ENCODE measurements at places on chromosomes 6 and 20.

GRCh38 chr20:63345328-63346100, 15.6 kb downstream of the CHRNA4 start:
- no peak for DNase-seq

DNA sequence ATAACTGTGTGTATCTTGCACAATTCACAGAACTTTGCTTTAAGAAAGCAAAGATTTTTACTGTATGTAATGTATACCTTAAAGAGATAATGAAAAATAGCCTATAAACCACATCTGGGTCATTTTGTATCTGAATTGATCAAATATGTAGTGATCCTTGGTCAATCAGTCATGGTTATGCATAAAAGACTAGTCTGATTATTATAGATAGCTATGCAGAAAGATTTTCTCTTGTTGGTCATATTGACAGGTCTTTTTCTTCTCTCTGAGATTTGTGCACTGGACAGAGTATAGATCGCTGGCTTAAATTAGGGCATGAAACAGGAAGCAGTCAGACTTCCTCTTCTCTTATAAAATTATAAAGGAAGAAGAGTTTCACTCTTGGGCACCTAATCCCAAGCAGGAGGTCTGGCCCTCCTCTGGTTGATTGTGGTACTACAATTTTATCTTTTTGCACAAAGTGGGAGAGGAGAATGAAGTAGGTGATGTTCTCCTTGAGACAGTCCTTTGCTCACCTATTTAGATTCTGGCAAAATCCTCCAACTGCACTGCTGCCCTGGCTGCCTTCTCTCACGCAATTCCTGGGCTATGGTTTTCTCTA, 380.9 kb upstream of the RGS17 start:
- no peak for DNase-seq

- DNase-seq = no peak
These were observed 280.9 kb downstream of the QKI start for GRCh38 chr6:163695414-163695864.

- DNase-seq = no peak
These were observed 53.8 kb upstream of the PDE10A start for GRCh38 chr6:165716886-165717285.

- DNase-seq = no peak
These were observed 2.1 kb upstream of the MUC22 start for GRCh38 chr6:31008165-31008564.

DNA sequence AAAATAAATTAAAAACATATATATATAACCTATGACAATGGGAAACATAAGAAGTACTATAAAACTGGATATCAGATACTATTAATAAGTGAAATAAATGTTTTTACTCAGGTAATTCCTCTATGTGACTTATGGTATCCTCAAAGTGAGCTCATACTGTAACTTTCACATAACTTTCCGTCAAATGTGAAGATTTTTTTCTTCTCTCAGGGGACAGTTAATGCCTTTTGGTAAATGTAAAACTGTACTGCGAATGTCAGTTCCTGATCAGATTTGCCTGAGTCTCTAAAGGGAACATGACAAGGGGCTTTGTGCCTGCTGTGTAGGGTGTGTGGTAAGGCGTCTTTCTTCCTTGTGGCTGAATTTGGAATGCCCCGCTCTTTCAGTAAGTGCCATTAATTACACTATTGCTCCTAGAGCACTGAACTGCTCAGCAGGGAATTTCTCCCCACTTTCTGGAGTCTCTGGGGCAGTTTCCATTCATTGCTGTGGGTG, 271.8 kb downstream of the PRL start:
- no peak for DNase-seq

DNA sequence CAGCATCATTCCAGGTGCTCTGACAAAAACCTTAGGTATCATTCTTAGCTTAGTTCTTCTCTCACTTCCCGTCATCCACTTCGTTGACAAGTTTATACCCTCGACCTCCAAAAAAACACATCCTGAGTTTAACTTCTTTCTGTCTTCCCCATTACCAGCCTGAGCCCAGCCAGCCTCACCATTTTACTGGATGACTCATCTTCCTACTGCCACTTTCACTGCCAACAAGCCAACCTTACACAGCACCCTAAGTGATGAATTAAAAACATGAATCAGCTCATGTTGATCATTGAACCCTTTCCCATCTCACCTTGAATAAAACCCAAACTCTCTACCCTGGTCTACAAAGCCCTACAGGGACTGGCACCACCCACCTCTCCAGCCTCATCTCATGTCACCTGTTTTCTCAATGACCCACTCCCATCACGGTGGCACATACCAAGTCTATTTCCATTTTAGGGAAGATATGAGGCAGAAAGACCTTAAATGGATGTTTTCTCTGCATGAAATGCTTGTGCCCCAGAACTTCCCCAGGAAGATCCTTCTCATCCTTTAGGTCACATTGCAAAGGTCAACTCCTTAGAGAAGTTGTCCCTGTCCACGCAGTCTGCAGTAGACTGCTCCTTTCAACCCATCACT, 9.9 kb upstream of the UST start:
- DNase-seq = no peak

GRCh38 chr6:94859924-94860323, 717.4 kb upstream of the MANEA start:
- no peak for DNase-seq

DNA sequence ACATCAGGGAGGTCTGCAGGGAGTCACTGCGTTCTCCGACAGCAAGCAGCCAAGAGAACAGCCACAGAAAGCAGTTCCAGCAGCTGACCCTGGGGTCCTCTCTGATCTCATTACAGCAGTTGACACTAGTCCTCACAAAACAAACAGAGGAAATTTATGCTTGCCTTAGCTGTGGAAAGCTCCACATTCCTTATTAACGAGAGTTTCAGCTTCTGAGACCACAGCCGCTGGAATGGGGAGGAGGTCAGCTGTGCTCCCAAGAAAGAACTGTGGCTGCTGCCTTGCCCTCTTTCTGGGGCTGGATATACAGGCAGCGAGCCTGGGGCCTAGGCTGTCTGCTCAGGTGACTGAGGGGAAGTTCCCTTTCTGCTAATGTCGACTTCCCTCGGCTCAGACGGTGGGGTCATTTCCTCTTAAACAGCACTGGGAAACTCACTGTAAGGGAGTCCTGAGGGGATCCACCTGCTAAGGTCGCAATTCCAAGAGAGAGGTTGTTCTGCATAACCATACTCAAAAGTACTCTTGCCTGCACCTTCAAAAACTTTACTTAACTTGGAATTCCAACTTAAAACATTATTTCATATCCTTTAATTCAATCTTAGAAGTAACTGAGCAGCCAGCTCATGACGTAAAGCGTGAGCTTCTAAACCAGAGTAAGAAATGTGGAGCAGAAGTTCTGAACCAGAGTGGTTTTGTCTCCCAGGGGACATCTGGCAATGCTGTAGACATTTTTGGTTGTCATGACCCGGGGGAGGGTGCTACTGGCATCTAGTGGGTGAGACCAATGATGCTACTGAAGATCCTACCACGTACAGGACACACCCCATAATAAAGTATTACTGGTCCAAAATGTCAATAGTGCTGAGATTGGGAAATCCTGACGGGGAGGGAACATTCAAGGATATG, 80.3 kb downstream of the BACH2 start:
- DNase-seq = no peak

GRCh38 chr6:24321538-24322162, 36.2 kb downstream of the DCDC2 start:
- no peak for DNase-seq

- no peak for DNase-seq
These were observed at the start of gene TPMT for GRCh38 chr6:18154507-18155149. Gene TPMT (minus strand): TSS chr6:18155077. CDS start chr6:18149127, 5,950 bp downstream.

DNA sequence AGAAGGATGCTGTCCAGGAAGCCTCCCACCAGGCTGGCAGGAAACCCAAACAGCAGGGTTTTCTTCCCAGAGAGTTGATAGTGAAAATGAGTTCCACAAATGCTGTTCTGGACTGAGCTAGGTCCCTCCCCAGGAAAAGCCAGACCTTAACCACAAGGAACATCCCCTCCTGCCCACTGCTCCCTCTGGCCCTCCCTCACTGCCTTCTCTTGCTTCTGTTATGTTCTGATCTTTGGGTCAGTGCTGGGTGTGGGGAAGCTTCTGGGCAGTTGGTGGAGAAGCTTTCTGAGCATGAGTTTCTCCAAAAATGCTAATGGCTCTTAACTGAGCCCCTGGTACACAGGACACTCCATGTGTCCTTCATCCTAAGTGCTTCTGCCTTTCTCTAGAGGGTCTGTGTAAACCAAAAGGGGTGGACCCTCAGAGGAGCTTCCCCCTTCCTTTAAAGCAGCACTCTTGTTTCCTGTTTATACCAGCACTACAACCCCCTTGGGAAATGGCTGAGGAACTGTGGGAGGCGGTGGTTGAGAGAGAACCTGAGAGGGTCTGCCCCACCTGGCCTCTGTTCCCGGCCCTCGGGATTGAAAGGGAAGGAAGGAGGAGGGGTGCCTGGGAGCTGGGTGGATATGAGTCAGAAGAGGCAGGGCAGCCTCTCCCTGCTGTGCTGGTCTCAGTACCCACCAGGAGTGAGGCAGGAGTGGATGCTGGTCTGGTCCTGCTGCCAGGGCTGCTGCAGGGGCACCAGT, 42.0 kb downstream of the CDS2 start:
- DNase-seq = no peak

- DNase-seq = no peak
These were observed 84.6 kb downstream of the ELOVL4 start for GRCh38 chr6:79862711-79863110.

DNA sequence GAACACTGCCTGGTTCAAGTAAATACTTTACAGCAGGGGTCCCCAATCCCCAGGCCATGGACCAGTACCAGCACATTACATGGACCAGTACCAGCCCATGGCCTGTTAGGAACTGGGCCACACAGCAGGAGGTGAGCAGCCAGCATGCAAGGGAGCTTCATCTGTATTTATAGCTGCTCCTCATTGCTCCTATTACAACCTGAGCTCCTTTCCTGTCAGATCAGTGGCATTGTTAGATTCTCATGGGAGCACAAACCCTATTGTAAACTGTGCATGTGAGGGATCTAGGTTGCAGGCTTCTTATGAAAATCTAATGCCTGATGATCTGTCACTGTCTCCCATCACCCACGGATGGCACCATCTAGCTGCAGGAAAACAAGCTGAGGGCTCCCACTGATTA, 12.0 kb upstream of the RBPJL start:
- DNase-seq = no peak

DNA sequence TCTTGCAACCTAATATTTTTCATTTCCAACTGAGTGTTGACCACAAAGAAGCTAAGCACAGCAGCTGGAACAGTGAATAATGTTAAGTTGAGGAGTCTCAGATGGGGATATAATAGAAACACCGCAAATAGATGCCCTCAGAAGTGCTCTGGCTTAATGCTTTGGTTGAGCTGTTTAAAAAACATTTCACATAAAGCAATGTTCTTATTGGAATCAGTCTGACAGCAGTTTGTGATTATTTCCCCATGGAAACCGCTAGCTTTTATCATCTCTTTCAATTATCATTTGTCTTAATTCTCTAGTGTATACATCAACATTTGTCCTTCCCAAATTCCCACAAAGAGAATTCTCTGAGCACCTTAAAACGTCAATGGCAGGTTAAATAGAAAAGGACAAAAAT, 30.8 kb downstream of the METTL24 start:
- DNase-seq = no peak

- DNase-seq = peak; percentile 58
These were observed 3.0 kb downstream of the FLRT3 start for GRCh38 chr20:14334306-14334930.

DNA sequence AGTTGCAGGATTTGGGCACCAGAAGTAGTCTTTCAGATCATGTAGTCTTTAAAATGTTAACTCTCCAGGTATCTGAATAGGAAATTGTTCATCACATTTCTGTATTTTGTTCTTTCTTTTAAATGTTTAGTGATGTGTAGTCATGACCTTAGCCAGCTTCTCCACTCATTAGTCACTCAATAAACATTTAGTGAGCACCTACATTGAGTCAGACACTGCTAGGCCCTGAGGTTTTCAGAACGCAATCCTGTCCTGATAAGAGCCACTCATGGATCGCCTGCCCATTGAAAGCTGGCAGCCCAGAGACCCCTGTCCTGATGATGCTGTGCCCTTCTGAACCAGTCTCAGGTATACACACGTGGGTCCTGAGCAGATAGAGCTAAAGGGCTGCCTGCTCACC, 163.4 kb upstream of the HEY2 start:
- no peak for DNase-seq

DNA sequence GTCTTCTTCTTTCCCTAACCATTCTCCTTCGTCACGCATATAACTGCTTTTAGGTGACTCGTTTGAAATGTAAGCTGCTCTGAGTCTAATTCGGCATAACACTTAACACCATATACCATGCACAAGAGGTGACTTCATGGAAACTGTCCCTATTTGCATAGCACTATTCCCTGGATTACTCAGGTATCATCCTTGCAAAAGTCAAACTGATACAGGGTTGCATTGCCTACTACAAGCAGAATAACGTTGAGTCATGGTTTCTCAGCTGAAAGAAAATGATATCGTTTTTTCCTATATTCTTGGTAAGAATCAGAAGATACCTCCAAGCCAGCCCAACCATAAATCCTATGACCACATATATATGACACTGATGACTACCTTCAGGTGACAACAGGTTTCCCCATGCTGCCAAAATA, 227.5 kb downstream of the ATXN1 start:
- DNase-seq = no peak

GRCh38 chr20:56773749-56774148, 144.6 kb downstream of the TFAP2C start:
- DNase-seq = no peak

DNA sequence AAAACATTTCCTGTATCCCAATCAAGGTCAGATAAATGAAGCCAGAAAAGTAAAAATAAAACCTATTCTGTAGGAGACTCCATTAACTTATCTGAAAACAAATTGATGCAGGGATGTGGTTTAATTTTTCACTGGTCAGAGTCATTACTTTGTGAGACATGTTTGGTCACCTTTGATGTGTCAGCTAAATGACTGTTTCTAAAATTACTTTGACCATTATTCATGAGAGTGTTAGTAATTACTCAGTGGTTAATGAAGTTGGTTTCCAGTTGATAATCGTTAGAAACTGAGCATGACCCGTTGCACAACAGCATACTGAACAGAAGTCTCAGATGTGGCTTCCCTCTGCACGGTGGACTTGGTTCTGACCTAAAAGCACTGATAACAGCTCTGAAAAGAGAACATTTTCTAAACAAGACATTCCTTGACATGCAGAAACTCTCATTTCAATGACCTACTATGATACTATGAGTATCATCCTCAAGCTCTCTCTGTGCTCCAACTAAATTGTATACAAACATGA, 410.5 kb upstream of the RNF217 start:
- DNase-seq = no peak

GRCh38 chr6:15356179-15356578, 110.3 kb downstream of the JARID2 start:
- DNase-seq = no peak

Measured in NCI-H1694 (cell line).